Hematopoietic multipotent progenitor cell treated with erythropoietin and hydrocortisone succinate and interleukin-3 and kit ligand, for 4 days (in vitro differentiated cells): ENCODE measurements at places on chromosomes 3 and 15.

- no peak for DNase-seq
Observed at GRCh38 chr3:149845570-149846244, 32.7 kb downstream of the RNF13 start.

GRCh38 chr3:55408193-55408826 lies 78.8 kb downstream of the WNT5A start:
- no peak for DNase-seq

- DNase-seq = no peak
Observed at GRCh38 chr15:32041294-32041693, 11.0 kb downstream of the CHRNA7 start.

- DNase-seq = no peak
Observed at GRCh38 chr3:48709051-48709461, 8.0 kb downstream of the IP6K2 start.

- peak; percentile 91 for DNase-seq
Observed at GRCh38 chr3:13647298-13648059, 98.6 kb downstream of the FBLN2 start.

DNA sequence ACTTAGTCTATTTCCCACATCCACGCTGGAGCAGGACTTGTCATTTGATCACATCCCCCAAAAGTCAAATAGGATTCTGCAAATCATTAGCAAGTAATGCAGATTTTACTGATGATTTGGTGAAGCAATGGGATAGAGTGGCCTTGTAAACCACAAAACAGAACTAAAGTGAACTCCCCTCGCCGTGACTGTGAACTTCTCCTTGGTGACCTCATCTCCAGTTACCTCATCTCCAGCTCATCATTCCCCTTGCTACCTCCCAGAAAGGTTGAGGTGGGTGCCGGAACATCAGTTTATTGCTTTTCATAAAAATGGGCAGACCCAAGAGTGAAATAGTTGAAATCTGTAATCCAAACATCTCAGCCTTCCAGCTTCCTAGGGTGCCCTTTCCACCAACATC lies 36.7 kb upstream of the ADPGK start:
- DNase-seq = peak; percentile 8

DNA sequence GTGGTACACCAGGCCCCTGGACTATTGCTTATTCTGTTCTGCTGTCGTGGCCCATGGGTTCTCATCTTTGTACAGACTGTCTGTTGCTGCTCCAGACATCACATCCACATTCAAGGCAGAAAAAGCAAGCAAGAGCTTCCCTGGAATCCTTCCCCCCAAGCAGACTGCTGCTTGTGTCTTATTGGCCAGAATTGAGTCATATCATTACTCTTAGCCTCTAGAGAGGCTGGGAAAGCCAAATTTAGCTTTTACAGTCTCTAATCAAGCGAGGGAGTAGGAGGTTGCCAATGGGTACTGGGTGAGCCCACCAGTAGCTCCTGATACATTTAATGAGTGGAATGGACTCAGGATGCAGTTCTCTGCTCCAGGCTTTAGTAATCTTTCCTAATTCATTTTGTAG lies 39.4 kb downstream of the RAB6B start:
- no peak for DNase-seq

DNA sequence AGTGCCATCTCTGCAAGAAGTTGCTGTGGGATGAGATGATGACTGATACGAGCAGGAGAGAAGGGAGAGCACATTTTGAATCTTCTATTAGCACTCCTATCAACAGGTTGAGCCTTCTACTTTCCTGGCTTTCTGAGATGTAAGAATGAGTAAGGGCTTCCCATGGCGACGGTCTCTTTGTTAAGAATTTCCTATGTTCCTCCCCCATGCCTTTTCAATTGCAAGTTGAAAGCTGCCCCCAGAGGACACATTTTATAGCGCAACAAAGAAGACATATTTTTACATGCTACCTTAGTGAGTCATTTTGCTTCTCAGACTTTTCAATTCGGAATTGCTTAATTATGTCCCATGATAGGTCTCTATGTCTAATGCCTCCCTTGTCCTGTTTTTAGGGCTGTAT lies 71.3 kb upstream of the LRTM1 start:
- peak; percentile 46 for DNase-seq

GRCh38 chr3:195148549-195148948 lies 122.4 kb downstream of the XXYLT1 start:
- peak; percentile 73 for DNase-seq

DNA sequence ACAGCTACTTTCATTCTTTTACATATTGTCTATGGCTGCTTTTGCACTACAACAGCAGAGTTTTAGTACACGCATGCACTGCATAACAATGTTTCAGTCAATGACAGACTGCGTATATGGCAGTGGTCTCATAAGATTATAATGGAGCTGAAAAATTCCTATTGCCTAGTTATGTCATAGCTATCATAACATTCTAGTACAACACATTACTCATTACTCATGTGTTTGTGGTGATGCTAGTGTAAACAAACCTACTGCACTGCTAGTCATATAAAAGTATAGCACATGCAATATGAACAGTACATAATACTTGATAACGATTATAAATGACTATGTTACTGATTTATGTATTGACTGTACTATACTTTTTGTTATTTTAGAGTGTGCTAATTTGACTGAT lies 47.9 kb downstream of the QTRT2 start:
- DNase-seq = no peak

- peak; percentile 62 for DNase-seq
Observed at GRCh38 chr15:51621936-51622603, 501 bp downstream of the DMXL2 start.

GRCh38 chr3:179991883-179992282 lies 44.9 kb downstream of the PEX5L start:
- DNase-seq = no peak

DNA sequence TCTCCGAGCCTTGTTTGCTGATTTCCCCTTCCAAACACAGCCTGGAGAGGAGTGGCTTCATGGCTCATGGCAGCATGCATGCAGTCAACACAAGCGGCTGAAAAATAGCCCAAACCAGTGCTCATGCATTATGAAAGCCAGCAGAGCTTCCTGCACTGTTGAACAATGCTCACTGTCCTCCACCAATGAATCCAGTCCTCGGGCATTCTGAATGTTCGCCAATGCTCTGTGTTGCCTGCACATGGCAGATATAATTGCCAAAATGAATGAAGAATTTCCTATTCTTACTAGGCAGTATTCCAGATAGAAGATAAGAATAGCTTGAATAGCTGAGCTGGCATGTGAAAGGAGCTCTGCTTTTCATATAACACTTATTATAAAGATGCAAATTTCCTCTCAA lies 252.7 kb downstream of the ROBO1 start:
- no peak for DNase-seq

DNA sequence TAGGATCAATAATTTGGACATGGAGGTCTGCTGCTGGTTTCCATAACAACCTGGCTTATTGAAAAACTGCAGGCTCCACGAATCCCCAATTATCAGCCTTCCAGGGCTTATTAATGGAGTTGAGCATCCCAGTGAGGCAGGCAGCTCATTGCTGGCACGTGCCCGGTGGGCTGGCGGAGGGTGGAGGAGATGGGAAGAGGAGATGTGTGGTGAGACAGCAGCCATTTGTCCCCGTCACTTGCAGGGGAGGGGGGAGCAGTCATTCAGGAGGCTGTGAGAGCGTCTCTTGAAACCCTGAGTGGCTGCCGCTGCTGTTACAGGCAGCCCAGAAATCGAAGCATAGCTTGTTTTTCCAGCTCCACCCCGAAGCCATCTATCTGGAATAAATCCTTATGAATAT lies 70.6 kb downstream of the GAP43 start:
- no peak for DNase-seq

DNA sequence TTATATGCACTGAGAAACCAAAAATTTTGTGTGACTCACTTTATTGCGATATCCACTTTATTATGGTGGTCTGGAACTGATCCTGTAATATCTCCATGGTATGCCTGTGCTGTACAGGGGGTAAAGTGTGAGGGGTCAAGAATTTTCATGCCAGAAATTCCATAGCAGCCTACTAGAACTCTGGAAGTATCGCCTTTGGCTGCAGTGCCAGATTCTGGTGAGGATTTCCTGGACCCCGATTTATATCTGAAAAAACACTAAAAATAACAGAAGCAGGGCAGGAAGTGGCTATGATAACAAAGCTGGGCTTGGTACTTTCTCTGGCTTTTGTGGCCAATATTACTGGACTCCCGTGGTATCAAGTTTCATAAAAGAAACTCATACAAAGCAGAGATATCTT lies 36.4 kb downstream of the CCDC80 start:
- DNase-seq = peak; percentile 63

GRCh38 chr3:72383883-72384282 lies 464.4 kb downstream of the SHQ1 start:
- no peak for DNase-seq

DNA sequence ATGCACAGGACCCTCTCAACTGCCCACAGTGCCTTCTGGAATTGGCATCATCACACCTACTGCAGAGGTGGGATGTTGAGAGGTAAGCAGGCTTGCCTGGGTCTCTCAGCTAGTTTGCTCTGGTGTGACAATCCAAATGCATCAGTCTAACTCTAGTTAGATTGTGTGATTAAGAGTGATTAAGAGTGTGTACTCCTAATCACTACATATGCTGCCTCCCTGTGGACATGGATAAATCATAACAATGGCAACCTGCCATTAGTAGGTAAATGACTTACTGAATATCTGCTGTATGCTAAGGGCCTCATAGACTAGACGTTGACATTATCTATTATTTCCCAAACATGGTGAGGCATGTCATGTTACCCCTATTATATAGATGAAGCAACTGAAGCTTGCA lies 342.1 kb downstream of the OCA2 start:
- peak; percentile 1 for DNase-seq

DNA sequence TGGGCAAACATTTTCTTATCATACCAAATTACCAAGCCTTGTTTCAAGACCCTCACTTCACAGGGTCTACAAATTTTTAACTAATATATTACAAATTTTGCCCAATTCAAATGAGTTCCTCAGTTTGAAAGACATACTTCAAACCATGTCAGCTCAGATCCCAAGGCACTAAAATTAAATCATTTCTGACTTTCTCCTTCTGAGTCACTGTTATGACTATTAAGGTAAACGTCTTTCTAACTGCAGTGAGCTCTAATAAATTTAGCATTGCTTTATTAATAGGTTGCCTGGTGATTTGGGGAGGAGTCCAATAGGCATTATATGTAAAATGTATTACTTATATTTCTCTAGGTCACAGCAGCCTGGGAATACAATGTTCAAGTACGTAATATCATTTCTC lies 158.2 kb upstream of the ARHGEF26 start:
- no peak for DNase-seq

DNA sequence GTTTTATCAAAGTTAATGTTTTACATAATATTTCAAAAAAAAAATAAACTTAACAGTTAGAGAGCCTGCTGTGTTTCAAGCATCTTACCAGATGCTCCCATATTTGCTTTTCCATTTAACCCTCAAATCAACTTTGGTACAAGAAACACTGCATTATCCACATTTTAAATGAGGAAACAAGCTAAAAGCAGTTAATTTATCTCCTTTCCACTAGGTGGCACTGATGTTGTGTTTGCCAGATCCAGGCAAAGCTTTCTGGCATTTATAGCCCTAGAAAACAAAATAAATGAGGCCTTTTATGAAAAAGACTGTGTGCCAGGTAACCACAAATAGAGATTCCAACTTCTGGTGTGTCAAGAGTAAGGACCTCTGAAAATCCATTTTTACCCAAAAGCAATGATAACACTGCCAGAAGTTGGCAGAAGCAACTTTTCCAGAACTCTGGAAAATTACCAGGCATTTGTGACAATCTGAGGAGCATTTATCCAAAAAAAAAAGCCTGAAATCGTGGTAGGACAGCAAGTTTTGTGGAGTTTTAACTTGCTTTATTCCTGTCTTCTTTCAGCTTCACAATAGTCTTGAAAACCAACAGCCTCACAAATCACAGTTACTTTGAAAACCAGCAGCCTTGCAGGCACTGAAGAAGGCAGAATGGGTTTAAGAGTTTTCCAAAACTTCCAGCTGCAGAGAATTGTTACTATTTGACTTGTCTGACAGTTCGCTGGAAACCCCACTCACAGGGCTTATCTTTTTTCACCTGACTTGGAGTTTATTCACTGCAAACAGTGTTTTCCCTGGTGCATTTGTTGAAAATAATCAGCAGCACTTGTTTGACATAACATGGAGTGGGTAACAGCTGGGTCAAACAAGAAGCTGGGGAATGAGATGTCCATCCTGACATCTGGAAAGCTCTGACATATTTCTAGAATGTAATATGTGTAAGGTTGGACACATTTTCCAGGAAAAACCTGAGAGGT lies 9.2 kb downstream of the FAM162A start:
- peak; percentile 87 for DNase-seq

DNA sequence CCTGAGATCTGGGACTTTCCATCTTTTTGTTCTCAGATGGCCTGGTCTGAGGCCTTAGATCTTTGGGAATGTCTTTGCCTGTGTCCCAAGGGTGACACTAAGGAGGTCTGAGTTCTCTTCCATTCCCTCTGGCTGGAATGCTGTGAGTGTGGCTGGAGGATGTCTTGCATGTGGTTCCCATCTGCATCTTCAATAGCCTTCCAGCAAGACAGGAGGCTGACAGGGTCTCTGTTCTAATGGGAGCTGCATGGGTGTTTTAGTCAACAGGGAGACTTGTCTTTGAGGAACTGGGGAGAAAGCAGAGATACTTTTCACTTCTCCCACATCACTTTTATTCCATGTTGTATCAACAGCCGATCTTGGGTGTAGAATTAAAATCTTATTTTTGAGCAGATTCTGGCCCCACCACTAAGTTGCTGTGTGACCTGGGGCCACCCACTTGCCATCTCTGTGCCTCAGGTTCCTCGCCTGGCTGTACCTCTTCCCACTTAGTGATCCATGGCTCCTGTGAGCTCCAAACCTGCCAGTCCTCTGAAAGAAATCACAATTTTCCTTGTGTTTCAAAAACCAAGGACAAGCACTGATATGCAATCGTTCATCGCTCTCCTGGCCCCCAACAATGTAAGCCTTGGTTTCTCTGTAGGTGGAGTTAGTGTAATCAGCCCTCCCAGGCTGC lies 75.2 kb downstream of the LSM3 start:
- no peak for DNase-seq

DNA sequence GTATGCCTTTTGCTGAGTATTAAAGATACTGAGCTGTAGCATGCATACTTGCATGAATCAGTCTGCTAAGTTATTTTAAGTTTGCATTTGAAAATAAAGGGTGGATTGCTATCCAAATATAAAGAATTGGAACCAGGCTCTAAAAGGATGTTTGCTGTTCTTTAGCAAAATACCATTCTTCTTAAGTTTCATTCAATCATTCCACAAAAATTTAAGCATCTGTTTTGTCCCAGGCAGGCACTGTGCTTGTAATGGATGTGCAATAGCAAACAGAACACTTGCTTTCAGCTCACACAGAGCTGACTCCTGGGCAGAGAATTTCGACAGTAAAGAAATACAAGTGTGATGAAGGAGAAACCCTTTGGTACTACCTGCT lies 151.1 kb downstream of the PGPEP1L start:
- no peak for DNase-seq

- DNase-seq = peak; percentile 17
Observed at GRCh38 chr3:111324151-111324550, 217.8 kb upstream of the CD96 start.

DNA sequence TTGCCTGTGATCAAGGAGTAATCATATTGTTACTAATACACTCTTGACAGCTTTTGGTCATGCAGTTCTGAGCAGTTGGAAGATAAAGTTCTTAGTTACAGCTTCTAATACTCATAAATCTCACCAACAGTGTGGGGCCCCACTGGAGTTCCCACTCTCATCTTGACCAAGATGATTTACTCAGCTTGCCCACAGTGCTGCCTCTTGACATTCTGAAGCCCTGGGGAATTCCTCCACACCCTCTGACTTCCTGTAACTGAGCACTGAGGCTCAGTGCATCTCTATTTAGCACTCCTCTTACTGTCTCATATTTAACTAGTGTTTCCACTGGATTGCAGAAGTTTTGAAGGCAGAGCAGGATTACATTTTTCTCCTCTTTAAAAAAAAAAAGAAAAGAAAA lies 1.9 kb upstream of the ARL6IP5 start:
- DNase-seq = peak; percentile 58

- no peak for DNase-seq
Observed at GRCh38 chr3:180321534-180321933, 280.4 kb upstream of the TTC14 start.
